Fibroblast of villous mesenchyme (primary cell): ENCODE measurements at places on chromosomes 7 and 10.

- DNase-seq = peak; percentile 88
Observed at GRCh38 chr10:86411281-86411841, 44.8 kb upstream of the GRID1 start.

DNA sequence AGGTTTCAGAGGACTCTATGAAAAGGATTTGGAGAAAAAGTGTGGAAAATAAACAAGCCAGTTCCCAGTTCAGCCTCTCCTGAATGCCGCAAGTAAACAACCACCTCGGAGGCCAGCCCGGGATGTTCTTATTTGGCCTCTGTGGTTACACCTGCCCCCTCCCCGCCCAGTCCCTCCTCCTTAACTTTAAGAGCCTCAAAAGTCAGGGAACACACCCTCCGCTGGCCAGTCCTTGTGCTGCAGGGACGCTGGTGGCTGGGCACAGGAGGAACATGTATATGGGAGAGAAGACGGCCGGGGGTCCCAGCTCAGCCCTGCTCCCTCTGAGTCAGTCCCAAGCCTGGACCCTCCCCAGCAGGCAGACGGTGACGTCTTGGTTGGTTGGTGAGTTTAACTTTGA, 6.1 kb downstream of the CHST3 start:
- peak; percentile 80 for DNase-seq

DNA sequence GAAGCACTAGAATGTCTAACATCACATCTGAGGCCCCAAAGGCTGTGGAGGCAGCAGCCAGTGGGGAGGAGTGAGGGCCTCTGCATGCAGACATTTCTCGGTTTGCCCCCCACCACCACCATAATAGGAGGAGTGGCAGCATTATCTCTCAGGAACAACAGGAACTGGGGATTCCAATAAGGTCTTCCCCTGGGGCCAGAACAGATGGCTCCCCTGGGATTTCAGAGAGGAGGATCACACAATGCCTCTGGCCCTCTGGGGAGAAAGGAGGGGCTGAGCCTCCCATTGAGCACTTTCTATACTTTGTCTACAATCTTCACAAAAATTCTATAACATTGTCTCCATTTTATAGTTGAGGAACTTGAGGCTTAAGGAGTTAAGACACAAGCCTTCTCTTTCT, 61.1 kb downstream of the GRID1 start:
- no peak for DNase-seq

- DNase-seq = no peak
Observed at GRCh38 chr7:156014808-156015207, 202.5 kb upstream of the SHH start.

DNA sequence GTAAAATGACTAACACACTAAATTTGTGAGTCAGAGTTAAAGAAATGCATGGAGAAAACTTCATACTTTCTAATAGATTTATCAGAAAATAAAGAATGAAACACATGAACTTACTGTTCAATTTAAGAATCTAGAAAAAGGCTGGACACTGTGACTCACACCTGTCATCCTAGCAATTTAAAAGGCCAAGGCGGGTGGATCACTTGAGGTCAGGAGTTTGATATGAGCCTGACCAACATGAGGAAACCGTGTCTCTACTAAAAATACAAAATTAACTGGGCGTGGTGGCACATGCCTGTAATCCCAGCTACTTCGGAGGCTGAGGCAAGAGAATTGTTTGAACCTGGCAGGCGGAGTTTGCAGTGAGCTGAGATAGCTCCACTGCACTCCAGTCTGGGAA, 1106.2 kb upstream of the LRRN3 start:
- DNase-seq = no peak

DNA sequence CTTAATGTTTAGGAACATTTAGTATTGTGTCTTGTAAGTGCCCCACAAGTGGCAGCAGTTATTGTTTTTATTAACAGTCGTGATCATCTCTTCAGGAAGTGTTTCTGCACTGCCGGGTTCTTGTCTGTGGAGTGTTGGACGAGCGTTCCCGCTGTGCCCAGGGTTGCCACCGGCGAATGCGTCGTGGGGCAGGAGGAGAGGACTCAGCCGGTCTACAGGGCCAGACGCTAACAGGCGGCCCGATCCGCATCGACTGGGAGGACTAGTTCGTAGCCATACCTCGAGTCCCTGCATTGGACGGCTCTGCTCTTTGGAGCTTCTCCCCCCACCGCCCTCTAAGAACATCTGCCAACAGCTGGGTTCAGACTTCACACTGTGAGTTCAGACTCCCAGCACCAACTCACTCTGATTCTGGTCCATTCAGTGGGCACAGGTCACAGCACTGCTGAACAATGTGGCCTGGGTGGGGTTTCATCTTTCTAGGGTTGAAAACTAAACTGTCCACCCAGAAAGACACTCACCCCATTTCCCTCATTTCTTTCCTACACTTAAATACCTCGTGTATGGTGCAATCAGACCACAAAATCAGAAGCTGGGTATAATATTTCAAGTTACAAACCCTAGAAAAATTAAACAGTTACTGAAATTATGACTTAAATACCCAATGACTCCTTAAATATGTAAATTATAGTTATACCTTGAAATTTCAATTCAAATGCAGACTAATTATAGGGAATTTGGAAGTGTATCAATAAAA, 22.2 kb downstream of the PLA2G12B start:
- no peak for DNase-seq

- no peak for DNase-seq
Observed at GRCh38 chr10:116732573-116732972, 9.8 kb downstream of the HSPA12A start.

DNA sequence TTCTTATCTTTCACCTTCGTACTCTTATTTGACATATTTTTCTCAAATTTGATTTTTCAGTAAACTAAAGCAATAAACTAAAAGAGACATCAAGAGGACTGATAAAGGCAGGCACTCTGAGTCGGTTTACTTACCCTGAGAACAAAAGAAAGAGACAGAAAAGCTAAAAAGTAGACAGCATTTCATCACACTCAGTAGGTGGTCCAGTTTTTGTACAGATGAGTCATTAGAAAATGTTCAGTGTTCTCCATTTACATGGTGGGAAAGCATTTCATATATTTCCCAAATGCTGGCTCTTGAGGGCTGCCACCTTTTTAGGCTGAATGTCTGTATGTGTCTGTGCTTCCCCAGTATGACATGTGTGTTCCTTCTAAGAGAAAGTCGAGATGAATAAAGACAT, 52.7 kb downstream of the NHLRC2 start:
- DNase-seq = peak; percentile 26

DNA sequence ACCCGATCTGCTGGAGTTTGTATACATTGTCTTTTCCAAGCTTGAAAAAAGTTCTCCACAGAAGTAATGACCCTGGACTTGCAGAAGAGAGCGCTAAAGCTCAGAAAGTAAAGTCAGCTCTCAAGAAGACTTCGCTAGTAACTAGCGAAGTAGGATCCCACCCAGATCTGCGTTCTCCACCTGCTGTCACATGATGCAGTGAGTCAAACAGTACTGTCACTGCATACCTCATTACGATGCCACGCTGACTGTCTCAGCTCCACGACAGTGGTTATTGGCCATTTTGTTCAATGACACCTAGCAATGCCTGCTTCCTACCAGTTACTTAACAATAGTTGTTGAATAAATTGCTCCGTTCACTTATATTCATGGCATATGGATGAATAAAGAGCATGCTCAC, 29.7 kb upstream of the SEC61G start:
- DNase-seq = peak; percentile 85
